ENCODE measurements at places on chromosomes 12 and 14.

DNA sequence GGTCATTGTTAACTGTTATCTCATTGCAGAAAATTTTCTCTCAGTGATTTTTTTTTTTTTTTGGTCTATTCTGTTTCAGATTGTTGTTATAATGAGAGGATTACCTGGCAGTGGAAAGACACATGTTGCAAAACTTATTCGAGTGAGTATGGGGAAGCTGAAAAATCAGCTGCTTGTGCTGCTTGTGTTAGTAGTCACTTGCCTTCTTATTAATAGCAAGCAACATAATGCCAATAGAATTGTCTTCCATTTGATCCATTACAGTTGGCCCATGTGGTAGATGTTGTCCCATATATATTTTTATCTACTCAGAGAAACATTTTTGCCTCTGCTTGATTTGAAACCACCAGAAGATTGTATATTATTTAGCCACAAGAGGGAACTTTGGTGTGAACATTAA, 53.0 kb downstream of the YLPM1 start:
- no peak for DNase-seq

DNA sequence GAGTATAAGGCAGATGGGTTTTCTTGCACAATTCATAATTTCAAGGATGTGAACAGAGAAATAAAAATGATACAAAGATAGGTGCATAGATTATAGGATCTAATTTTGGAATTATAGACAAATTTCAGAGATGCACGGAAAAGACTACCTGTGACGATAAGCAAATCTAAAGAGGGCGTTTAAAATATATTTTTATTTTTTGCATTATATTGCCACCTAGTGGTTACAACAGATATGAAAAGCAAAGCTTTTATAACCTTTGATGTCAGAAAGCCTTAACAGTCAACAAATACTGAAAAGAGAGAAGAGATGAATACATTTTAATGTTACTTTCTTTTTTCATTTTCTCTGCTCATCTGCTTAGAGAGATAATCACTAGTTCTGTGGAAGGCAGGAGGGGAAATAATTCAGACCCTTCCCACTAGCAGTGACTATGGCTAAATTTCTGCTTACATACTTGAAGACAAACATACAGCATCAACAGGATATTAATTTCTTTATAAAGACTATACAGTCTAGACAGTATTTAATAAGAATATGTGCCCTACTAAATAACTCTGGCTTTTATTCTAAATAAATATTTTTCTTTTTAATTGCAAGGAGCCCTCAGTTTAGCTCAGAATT, 46.3 kb downstream of the NTS start:
- no peak for DNase-seq

- DNase-seq: no peak
Measured at GRCh38 chr12:17104801-17105200, 498.8 kb upstream of the LMO3 start.

DNA sequence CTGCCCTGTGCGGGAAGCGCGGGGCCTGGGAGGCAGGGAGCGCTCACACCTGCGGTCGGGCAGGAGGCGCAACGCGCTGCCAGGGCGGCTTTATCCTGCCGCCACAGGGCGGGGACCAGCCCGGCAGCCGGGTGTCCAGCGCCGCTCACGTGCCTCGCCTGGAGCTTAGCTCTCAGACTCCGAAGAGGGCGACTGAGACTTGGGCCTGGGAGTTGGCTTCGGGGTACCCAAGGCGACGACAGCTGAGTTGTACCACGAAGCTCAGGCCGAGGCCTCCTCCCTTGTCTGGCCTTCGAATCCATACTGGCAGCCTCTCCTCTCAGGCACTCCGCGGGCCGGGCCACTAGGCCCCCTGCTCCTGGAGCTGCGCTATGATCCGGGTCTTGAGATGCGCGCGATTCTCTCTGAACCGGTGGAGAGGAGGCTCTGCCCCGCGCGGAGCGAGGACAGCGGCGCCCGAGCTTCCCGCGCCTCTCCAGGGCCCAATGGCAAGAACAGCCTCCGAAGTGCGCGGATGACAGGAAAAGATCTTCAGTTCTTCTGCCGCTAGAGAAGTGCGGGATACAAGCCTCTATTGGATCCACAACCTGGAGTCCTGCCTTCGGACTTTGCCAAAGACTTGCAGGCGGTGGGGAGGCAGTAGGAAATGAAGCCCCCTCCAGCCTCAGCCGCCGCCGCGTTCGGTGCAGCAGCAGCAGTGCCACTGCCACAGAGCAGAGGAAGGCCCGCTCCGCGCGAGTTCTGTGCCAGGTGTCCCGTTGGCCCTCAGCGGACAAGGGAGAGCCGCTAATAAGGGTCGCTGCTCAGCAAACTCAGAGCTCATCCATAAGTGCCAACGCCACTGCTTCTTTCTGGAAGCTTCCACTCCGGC, 6.8 kb downstream of the SIX1 start:
- DNase-seq: no peak

DNA sequence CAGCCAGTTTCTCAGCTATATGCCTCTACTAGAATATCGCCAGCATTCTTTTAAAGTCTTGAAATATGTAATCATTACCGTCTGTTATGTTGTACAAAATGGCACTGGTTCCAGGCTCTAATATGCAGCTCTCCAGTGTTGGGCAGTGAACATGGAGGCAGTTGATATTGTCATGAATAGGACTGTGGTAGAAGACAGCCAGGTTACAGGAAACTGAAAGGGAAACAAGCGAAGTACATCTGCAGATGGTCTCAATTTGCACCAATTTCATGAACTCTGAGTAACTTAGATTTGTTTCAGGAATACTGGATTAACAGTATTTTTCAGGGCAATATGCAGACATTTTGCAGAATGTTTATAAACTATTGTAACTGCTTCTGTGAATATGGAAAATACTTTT, 13.4 kb upstream of the KLHL42 start:
- no peak for DNase-seq

DNA sequence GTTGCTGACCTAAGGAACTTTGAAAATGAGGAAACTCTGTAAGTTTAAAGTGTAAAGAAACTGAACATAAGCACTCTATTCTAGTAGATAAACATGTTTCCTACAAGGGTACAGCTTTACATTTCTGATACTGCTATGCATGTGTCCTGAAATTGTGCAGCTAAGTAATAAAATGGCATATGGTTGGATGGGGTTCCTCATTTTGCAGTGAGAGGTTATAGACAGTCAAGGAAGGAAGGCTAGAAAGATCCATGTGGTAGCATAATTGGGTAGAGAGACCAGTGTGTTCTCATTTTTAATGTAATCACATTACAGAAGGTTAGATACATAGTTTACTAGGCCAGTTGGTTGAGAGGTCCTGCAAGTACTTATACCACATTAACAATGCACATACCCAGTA, 477.0 kb downstream of the TMEM121 start:
- DNase-seq: no peak

DNA sequence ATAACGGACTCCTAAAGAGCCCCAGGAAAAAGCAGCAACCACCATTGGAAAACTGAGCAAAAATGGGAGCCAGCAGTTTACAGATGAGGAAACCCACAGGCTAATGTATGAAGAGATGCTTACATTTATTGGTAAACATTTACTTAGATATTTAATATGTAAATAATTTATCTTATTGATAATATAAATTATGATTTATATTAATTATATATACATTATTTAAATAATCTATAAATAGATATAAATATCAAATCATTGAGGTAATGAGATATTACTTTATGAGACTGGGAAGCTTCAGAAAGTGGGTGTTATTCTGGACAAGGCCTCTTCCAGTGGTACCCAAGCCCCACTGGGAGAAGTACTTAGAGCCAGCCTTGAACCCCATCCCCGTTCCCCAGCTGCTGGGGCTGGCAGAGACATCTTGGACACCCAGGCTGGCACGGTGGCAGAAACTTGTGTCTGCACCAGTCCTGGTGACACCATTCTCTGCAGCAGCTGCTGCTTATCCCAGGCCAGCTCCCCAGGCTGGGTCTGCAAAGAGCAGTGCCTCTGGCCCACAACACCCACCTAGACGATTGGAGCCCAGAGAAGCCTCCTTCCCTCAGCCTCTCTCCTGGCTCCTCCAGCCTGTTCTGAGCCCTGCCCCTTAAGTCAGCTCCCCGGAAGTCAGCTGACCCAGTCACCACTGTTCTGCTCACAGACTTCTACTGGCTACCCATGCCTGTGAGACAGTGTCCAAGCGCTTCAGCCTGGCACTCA, 25.9 kb downstream of the ISCA2 start:
- no peak for DNase-seq

GRCh38 chr12:123519141-123520001, 14.1 kb downstream of the RILPL1 start:
- no peak for DNase-seq

GRCh38 chr12:105504286-105504685, 173.8 kb downstream of the C12orf75 start:
- DNase-seq: no peak

DNA sequence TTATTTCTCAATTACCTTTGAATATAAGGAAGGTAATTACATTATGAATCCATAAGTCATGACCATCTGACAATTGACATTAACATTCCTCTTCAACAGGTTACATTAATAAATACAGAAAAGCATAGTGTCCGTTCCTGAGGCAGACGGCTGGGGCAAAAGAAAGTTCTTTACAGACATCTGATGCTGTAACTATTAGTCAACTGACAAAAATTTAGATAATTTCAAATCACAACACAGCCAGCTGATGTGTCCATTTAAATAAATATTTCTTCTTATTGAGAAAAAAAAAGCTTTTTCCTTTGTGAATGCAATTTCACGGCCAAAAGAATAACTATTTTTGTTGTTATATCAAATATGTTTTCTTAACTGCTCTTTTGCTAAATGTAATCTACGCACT, 9.2 kb upstream of the PYROXD1 start:
- DNase-seq: no peak

DNA sequence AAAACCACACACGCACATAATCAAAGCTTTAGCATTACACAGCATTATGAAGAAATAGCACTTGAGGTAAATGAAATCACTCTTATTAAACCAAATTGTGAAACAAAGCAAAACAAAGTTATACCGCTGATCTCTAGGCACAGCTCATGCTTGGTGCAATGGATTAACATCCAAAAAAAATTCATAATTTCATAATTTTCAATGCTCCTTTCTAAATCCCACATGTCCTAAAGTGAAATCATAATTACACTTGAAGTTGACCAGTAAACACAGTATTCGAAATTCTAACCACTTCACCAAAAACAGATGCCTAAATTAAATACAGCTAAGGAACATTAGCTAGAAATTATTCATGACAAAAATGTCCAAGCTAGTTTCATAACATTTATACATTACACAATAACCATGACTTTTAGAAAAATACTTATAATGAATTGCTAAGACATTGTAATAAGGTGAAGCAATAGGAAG, 1.5 kb downstream of the MLH3 start:
- no peak for DNase-seq

All from activated T-cell treated with anti-CD3 and anti-CD28 coated beads, Interleukin-2, amount 50 U/mL, for 72 hours (primary cell).